ENCODE measurements at places on chromosomes 16 and 17. TPM values are rescaled to one million over a fixed set of nuclear protein-coding genes. Genes with fewer than 3 reads are reported as not detected.

- peaks cover 20% of the 10 kb centered on the region for H3K4me1 ChIP-seq
- H3K36me3 ChIP-seq = no peaks in the 10 kb centered on the region
- H3K27ac ChIP-seq = peak overlapping the region; percentile 34
These were observed 54.2 kb downstream of the CDRT4 start for GRCh38 chr17:15413101-15413771.

- H3K4me1 ChIP-seq = peaks cover 11% of the 10 kb centered on the region
- H3K4me3 ChIP-seq = no peak overlapping the region
- H3K36me3 ChIP-seq = peaks cover 7% of the 10 kb centered on the region
- no peaks in the 10 kb centered on the region for H3K27me3 ChIP-seq
These were observed 41.1 kb downstream of the CACNG1 start for GRCh38 chr17:67085406-67085805.

- H3K36me3 ChIP-seq = no peaks in the 10 kb centered on the region
- H3K4me1 ChIP-seq = peaks cover 15% of the 10 kb centered on the region
- H3K27me3 ChIP-seq = no peaks in the 10 kb centered on the region
- H3K4me3 ChIP-seq = no peak overlapping the region
These were observed 234.4 kb downstream of the ZNF423 start for GRCh38 chr16:49621241-49622083.

The KRTAP9-8 gene
- polyA plus RNA-seq = not detected

The CHST5 gene
- not detected for polyA plus RNA-seq
